ENCODE measurements at places on chromosomes 12 and 14. TPM values are rescaled to one million over a fixed set of nuclear protein-coding genes. Genes with fewer than 3 reads are reported as not detected.

GPR137C gene
- total RNA-seq, result 1.1 TPM

DNA sequence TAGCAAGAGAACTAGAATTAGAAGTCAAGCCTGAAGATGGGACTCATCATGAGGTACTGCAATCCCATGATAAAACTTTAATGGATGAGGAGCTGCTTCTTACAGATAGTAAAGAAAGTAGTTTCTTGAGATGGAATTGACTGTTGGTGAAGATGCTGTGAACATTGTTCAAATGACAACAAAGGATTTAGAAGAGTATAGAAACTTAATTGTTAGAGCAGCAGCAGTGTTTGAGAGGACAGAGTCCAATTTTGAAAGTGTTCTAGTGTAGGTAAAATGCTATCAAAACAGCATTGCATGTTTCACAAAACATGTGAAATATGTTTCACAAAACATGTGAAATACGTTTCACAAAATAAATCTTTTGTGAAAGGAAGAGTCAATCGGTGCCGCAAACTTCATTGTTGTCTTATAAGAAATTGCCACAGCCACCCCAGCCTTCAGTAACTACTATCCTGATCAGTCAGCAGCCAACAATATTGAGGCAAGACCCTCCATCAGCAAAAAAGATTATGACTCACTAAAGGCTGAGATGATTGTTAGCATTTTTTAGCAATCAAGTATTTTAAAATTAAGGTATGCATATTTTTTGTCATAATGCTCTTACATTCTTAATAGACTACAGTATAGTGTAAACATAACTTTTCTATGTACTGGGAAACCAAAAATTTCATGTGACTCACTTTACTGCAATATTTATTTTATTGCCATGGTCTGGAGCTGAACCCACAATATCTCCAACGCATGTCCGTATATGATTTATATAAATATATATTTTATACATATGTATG is 173.4 kb upstream of the BMP4 start:
- DNase-seq, result no peak

PPP1R36 gene
- total RNA-seq, result 2.5 TPM

DNA sequence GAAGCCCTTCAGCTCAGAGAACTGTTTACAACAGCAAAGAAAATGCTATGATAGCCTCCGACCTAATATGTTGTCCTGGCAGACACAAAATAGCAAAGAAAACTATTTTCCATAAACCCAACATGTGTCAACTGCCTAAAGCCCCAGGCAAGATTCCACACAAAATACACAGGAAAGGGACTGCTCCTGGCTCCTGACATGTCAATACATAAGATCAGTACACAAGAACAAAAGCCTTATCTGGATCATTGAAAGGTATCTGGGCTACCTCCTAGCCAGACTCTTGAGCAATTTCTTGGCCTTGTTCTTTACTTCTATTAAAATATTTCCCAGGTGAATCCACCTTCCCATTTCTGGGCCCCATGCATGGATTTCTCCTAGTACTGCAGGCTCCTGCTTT is 242.3 kb upstream of the GRIP1 start:
- DNase-seq, result no peak

DNA sequence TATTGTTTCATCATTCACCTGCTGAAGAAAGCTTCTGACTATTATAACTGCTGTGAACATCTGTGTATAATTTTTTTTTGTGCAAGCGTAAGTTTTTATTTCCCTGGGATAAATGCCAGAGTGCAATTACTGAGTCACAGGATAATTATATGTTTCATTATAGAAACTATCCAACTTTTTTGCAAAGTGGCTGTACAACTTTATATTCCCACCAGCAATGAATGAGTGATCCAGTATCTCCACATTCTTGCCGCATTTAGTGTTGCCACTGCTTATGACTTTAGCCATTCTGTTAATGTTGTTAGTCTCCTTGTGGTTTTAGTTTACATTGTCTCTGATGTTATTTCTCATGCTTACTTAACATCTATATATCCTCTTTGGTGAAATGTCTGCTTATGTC is 88.1 kb upstream of the CCDC175 start:
- no peak for DNase-seq

GRCh38 chr12:26713885-26714383 is 119.1 kb downstream of the ITPR2 start:
- DNase-seq, result no peak

- no peak for DNase-seq
These were observed 102.7 kb downstream of the DACT1 start for GRCh38 chr14:58740379-58740935.

- no peak for DNase-seq
These were observed 45.6 kb downstream of the PITPNM2 start for GRCh38 chr12:123105211-123105826.

BMP4 gene
- total RNA-seq, result 12.0 TPM

DNA sequence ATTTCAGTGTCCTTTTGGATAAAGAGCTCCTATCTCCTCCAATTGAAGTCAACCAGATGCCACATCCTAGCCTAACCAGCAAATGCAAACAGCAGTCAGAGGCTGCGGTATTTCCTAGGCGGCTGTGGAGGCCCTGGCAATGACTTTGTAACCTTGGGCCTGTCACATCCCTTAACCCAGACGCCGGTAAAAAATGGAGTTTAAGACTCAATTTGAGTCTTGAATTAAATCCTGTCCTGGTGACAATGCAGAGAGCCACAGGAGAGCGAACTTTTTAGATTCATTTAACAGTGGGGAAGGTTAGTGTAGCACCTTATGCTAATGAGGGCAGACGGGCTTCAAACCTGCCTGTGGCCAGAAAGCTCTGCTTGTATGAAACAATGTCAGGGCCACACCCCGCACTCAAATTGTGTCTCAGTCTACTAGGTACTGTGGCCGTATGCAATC is 1.3 kb downstream of the C12orf75 start:
- no peak for DNase-seq

DNA sequence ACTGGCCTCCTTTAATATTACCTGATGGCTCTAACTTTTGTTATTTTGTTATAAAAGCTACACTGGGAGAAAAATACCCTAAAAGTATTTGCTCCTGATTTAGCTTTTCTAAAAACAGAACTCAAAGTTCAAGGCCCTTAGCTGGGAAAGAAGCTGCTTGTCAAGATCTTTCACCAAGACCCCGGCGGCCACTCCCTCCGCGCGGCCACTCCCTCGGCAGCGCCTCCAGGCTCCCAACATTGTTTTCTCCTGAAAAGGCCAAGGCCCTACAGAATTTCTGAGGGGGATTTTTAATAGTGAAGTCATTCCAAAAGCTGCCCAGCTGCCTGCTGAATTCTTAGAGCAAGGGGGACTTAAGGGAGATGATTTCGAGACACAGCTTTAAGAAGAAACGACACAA is 96.4 kb downstream of the NTN4 start:
- DNase-seq, result no peak

DNA sequence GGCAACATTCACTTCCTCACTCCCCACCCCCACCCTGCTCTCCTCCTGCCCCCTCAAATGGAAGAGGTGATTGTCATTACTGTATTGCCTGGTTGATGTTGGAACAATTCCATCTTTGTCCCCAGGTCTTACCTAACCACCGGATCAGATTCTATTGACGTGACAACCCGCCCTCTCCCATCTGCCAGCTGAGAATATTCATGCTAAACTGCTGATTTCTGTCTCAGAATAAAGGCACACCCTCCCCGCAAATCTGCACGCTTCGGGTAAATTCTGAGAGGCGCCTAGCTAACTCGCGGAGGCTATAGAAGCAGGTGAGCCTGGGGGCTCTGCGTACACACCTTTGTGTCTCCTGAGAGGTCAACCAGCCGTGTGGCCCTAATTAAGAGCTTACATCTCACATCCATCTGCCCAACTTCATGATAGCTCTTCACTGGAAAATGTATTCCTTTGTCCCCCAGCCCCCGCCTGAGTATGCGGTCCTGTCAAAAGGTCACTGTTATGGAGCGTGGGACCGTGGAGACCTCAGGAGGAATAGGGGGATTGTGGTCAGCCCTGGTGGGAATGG is 1054.3 kb downstream of the VRK1 start:
- no peak for DNase-seq

KRT77 gene
- total RNA-seq, result not detected

DNA sequence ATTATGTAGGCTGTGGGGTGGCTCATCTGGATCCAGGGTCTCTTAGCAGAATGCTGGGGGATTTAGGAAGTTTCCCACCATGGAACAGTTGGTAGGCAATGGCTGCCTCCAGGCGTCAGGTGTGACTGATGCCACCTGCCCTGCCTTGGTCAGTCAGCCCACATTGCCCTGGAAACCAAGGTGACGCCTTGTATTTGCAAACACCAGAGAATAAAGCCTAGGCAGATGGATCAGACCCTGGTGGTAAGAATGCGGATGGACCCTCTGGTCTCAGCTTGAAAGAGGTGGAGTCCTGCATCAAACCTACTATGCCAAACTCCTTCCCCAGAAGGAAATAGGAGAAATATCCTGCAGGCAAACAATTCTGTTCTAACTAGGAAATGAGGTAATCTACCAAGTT is 38.2 kb downstream of the NCKAP5L start:
- no peak for DNase-seq

DNA sequence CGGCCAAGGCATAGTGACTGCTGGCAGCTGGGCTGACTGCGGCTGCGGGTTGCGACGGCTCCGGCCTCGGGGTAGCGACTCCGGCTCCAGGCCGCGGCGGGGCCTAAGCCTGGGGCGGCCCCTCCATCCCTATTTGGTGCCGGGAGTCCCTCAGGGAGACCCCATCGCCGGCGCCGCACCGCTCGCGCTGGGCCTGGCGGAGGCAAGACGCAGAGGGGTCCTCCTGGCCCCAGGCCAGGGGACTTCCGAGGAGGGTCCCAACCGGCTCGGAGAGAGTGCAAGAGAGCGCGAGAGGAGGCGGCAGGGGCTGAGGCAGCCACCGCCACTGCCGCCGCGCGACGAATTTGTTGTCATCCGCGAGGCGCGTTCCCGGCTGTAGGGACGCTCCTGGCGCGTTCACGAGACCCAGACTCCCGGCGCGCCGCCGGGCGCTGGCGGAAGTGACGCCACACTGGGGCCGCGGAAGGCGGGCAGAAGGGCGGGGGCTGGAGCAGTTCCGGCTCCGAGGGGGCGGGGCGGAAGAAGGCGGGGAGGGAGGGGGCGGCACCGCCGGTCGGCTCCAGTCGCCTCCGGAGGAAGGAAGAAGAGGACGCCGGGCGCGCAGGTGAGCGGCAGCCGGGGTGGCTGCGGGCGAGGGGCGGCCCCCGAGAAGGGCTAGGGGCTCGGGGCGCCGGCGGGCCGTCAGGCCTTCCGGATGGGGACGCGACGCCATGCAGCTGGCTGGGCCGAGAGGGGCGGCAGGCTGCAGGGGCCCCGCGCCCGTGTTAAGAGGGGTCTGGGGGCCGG is at the start of the genes ATG2B and GSKIP:
Gene ATG2B, minus strand, starts transcription at position 377 of the 786 bp plus-strand sequence. Its CDS starts 365 bp downstream, at position 12.
Gene GSKIP, plus strand, starts transcription at position 562 of the 786 bp plus-strand sequence. CDS start 18,722 bp downstream, outside the sequence.
- DNase-seq, result peak; percentile 97

KRT83 gene
- not detected for total RNA-seq

- no peak for DNase-seq
These were observed 355.5 kb downstream of the SNAPC1 start for GRCh38 chr14:62117751-62118105.

DNA sequence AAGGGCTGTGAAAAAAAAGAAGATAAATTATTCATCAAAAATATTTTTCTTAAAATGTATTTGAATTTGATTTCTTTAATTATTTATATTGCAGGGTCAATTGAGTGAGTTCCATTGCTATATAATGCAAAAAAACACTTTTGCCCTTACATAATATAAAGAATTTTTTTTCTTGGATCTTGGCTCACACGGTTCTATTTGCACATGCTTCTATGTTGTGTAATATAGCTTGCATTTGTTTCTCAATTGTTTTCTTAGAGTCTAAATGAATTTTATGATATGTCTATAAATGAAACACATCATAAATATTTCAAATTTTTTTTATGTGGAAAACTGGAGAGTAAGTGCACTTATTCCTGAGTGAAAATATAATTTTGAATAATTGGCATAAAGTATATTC is 694.2 kb downstream of the SLC6A15 start:
- no peak for DNase-seq

DNA sequence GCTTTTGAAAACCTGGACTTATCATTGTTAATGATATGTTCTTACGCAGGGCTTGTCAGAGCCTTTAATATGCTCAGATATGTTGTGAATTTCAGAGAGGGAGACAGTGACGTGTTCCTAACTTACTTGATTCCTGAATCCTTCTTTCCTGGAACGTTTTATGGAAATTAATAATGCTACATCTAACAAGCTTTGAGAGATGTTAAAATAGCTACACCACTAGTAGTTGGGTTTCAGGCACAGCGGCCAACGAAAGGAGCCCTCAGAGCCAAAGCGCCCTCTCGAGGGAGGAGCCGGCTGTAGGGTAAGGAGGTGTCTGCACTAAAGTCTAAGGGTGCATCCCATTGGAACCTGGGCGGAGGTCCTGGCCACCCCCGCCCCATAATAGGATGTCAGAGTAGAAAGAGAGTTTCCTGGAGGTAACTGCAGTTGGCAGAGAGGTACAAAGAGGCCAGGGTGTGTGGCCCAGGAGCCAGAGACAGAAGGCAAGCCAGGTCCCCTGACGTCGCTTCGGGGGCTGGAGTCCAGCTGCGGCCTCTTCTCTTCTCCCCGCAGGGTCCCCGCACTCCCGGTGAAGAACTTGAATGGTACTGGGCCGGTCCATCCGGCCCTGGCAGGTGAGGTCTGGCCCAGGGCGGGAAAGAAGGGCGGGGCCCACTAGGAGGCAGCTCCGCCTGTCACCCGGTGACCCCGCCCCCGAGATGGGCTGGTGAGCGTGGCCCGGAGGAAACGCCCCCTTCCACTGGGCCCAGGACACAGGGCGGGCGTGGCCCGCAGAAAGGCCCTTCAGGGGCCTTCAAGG is 36.3 kb downstream of the DTX1 start:
- DNase-seq, result no peak

DNA sequence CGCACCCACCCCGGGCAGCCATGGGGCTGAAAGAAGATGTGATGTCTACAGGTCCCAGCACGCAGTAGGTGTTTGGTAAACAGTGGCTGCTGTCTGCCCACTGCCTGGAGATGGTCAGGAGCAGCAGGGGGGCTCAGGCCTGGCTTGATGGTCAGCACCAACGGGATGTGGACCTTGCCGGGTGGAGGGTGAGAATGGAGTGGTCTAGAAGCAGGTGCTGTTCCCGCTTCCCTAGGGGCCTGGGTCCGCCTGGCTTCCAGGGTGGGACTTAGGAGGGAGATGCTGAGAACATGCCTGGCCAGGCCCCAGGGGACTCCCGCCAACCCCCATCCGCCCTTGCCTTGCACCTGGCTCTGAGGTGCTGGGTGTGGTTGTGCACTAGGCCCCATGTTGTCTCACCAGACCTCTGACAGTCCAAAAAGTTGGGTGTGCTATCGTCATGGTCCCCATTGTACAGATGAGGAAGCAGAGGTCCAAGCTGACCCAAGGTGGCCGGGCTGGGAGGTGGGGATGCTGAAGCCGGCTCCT is 12.9 kb downstream of the FAM222A start:
- DNase-seq, result peak; percentile 59

- DNase-seq, result no peak
These were observed 34.1 kb downstream of the RAD51B start for GRCh38 chr14:67853715-67854114.

AQP2 gene
- not detected for total RNA-seq

CAPZA3 gene
- total RNA-seq, result not detected

DNA sequence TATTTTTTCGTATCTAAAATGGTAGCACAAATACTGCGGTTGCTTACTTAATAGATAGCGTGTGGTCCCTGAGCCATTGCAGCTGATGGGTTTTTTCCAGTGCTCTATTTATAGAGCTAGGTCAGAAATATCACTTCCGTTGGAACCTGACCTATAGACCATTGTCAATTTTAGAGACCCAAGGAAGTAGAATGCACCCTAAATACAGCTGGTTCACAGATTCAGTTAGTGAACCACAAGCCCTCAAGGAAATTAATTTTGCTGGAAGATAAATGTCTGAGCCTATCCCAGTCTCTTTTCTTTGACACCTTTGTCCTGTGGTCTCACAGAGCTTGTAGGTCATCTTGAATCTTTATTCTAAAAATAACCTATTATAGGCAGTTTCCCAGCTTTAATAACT is 391.0 kb downstream of the ZFP36L1 start:
- no peak for DNase-seq

All from sciatic nerve (tissue), 2 donors.